ENCODE measurements at places on chromosomes 7 and 10.

- no peak for DNase-seq
These were observed 98.6 kb downstream of the BTRC start for GRCh38 chr10:101452593-101452992.

DNA sequence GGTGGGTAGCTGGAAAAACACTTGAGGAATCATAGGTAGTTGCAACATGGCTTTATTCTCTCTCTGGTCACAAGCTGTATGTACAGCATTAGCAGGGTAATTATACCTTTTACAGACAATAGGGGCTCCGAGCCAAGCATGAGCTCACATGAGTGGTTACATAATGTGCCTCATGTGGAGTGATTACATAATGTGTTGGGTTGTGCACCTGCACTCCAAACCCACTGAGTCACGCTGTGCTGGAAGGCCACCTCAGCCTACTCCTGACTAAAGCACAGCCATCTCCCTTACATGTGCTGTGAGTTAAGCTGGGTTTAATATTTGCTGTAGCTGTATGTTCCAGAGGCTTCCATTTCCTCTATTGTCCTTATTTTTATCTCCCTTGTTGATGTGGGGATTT lies 348.7 kb upstream of the SEMA3C start:
- DNase-seq = no peak

- DNase-seq = no peak
These were observed 96.7 kb downstream of the ANK3 start for GRCh38 chr10:60292998-60293397.

DNA sequence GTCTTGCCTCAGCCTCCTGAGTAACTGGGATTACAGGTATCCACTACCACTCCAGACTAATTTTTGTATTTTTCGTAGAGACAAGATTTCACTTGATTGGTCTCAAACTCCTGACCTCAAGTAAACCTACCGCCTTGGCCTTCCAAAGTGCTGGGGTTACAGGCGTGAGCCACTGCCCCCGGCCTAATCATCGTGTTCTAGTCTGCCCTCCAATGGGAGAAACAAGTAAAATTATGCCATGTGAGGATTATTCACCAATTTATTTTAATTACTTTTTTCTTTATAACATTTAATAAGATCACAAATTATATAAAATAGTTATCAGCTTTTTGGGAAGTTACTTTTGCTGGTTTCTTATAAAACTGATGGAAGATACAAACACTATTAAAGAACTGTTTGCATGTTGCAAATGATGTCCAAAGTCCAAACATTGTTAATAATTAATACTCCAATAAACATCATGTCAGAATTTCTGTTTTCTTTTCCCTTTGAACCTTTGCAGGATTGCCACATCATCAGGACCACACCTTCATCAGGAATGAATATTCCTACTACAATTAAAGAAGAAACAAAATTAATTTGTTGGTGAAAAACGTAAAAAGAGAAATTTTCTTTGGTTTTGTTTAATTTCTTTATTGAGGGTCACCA lies 786 bp upstream of the AKR1C4 start:
- no peak for DNase-seq

GRCh38 chr7:46301677-46302076 lies 380.6 kb upstream of the IGFBP3 start:
- no peak for DNase-seq

- DNase-seq = no peak
These were observed 17.8 kb upstream of the CH25H start for GRCh38 chr10:89224739-89225443.

DNA sequence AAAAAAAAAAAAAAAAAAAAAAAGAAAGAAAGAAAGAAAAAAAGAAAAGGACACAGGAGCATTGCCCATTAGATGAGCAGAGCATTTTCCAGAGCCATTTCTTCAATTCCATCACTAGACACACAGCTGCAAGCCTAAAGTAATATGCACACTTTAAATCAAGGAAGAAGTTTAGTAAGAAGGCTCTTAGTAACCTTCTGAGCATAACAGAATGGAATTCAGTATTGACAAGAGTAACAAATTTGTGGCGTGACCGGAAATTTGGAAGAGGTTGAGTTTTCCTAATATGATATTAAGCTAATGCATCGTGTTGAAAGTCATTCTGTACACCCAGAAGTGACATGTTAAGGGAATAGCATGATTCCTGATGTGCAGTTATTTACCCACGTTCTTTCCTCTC lies 35.3 kb downstream of the SMURF1 start:
- DNase-seq = no peak

GRCh38 chr10:56537984-56538383 lies 176.9 kb upstream of the ZWINT start:
- DNase-seq = no peak

DNA sequence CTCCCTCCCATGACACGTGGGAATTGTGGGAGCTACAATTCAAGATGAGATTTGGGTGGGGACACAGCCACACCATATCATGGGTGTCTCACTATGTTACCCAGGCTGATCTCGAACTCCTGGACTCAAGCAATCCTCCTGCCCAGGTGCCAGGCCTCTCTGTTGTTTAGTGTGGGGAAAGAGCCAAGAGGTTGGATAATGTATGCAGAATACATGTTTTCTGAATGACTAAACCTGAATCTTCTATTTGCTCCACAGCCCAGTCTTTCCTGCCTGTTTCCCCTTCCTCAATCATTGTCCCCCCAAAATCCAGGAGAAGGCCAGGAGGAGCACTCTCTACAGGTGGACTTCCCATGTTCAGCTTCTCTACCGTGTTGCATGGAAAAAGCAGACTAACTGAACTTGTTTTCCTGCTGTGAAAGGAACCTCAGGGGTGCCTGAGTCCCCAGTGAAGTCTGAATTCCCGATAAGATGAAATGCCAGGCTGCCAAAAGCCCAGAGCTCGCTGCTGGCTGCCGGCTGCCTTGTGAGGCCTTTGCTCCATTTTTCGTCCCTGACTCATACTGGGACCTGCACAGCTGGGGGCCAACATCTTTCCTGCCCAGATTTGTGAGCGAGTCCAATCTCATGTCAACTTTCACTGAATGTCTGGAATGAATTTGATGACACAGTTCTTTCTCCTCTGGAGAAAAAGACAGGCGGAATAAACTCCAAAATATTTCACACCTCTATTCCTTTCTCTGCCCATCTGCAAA lies 588.0 kb downstream of the CALN1 start:
- DNase-seq = no peak

DNA sequence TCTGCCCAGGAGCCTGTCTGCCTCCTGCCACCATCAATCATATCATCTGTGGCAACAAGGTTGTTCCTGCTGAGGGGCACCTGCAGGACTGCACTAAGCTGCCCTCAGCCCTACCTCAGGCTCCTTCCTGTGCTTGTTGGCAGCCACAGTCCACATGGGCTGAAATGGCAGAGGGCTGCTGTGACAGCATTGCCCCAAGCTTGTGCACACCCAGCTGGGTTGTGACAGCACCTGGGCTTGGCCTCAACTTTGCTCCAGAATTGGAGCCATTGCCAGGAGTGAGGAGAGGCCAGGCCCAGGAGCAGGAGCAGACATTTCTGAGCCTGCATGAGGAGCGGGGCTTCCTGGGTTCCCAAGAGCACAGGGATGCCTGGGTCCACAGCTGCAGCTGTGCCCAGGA lies 340.9 kb upstream of the CHRM2 start:
- DNase-seq = no peak

GRCh38 chr7:25835197-25835596 lies 316.8 kb upstream of the NFE2L3 start:
- no peak for DNase-seq

DNA sequence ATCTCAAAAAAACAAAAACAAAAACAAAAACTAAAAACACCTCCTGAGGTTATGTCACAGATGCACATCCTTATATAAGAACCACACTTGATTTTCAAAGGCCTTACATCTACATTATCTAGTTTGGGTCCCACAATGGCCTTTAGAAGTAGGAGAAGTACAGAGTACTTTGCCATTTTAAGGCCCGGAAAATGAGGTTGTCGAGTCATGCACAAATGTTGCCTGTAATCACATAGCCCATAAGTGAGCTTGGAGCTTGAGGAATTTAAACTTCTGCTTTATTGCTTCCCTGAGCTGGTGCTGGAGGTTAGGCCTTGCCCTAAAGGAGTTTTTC lies 9.7 kb upstream of the MKRN1 start:
- DNase-seq = no peak

DNA sequence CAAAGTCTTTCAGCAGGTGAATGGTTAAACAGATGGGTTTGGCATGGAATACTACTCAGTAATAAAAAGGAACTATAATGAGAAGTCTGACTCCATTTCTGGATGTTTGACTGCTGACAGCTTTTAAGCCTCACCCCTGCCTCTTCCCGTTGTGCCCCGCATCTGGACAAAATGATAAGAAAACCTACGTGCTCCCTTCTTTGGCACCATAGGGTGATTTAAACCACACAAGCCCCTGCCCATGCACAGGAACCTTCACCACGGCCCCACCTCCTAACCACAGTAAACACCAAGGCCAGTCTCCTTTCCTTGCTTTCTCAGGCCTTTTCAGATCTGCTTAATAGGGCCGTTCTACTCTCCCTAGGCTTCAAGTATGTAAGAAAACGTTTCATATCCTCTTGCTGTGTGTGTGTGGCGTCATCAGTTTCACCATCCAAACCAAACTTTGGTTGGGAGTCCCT lies 47.1 kb upstream of the UBN2 start:
- DNase-seq = no peak

- DNase-seq = peak; percentile 19
These were observed 2.6 kb downstream of the NPTX2 start for GRCh38 chr7:98619450-98620321.

DNA sequence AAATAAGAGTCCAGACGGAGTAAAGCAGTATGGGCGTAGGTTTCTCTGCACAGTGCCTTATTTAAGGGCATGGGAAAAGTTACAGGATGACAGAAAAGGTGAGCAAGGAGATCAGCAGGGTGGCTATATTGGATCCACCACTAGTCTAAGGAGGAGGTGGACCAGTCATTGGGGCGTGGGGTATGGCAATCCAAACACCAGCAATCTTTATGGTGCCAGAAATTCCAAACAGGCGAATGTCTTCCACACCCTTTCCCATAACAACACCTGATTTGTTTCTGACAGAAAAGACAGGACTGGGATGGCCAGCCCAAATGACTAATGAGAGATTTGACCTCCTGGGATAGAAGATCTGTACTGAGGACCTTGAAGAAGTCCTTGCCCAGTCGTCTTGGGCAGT lies 181.8 kb upstream of the MBL2 start:
- no peak for DNase-seq

- no peak for DNase-seq
These were observed 154.9 kb upstream of the ITGB1 start for GRCh38 chr10:33112831-33113455.

GRCh38 chr10:63542835-63543575 lies 21.8 kb downstream of the REEP3 start:
- no peak for DNase-seq

DNA sequence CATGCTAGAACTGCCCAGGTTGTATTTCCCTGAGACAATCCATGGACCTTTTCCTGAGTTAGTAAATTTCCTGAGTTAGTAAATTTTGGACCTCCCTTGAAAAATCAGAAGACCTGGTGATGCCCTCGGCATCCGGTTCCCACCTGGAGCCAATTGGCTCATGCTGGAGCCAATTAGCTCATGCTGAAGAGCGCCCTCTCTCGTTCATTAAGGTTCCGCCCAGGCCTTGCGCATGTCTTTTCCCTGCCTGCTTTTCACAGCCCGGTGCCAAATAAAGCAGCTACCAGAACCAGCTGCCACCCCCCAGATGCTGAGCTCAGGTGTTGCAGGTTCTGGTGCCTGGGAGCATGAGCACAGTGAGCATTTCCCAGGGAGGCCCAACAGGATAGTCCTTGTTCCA lies 96.2 kb downstream of the APBB1IP start:
- DNase-seq = no peak

- no peak for DNase-seq
These were observed 139.6 kb downstream of the SND1 start for GRCh38 chr7:127791446-127792189.

DNA sequence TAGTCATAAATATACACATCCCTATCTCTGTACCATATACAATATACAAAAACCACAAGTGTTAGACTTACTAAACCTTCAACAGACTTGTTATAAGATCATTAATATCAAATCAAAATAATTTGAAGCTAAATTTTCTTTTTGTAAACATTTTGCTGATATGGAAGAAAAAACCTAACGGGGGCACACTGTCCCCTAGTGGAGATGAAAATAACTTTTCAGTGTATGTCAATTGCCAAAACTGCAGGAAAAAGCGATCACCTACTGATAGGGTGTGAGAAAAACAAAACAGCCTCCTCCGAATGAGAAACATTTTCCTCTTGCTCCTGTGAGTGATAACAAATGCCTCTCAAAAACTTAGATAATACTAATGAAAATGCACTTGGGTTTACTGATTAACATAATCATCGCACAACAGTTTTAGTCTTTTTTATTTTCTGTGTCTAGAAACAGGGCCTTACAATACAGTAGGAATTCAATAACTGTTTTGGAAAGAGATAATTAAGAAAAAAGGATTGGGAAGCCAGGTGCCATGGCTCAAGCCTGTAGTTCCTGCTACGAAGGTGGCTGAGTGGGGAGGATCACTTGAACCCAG lies 322.7 kb downstream of the CRPPA start:
- DNase-seq = no peak

DNA sequence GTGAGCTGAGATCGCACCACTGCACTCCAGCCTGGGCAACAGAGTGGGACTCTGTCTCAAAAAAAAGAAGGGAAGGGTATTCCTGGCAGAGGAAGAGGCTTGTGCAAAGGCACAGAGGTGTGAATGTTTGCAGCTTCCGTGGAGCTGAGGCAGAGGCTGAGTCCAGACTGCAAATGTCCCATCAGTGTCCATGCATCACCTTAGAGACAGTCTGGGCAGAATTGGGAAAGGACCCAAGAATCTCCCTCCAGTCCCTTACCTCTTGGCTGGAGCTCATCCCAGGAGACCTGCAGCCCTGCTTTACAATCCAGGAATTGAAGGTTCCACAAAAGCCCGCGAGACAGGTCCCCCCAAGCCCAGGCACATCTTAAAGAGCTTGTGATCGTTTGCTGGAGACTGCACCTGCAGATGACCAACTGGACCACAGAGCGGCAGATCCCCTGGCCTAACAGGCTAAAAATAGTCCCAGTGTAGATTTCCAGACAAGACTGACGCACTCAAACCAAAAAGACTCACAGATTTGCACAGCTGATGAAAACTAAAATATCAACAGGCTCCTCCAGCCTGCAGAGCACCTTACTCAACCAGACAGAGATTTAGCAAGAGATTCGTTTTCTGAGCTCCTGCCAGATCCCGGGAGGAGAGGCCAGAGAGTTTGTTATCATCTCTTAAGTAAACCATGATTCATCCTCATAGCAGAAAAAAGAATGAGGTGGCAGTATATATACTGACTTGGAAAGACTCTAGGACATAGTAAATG lies 22.9 kb upstream of the NANOS1 start:
- no peak for DNase-seq

DNA sequence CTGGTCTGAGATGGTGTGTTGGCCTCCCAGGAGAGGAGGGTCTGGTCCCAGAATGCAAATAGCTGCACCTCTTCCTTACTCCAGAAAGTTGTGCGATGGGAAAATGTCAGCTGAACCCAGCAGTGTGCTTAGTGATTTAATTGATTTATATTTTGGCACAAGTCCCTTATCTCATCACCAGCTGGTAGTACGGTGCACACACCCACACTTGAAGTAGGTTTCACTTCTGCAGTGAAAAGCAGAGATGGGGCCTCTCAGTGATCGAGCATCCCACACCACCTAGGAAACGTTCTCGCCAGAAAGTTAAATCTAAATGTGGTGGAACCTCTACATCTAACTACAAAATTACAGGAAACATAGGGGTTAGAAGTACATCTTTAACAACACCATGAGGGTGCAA lies 80.4 kb downstream of the UBE3C start:
- DNase-seq = no peak

All from NCI-H510A treated with DMSO at 0.1 percent for 48 hours (cell line).